ENCODE measurements at places on chromosomes 5 and 9.

- no peak for DNase-seq
These were observed 475.5 kb upstream of the ACO1 start for GRCh38 chr9:31908891-31909480.

GRCh38 chr9:116163293-116164055, 9.9 kb downstream of the PAPPA start:
- DNase-seq, result no peak

- no peak for DNase-seq
These were observed 105.1 kb downstream of the INSYN2B start for GRCh38 chr5:169875091-169875728.

DNA sequence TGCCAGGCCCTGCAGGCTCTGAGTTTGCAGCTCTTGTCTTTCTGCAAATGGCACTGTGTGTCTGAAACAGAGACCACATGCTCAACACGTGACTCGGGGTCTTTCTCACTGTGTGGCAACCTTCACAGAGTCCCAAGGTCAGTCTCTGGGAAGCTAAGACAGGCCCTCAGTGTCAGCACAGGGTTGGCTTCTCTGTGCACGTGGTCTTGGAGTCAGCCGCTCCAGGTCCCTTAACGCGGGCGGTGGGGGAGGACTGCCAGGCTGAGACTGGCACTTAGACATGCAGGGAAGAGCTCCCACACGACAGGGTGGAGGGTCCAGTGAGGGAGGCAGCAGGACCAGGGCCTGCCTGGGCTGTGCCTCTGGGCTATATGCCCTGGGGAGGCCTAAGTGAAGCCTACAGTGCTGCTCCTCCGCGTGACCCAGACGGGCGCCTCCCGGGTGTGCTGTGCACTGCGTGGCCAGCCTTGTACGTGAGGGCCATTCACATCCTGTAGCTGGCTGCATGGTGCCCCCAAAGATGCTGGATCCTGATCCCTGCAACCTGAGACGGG, 76.8 kb downstream of the ADAMTS2 start:
- no peak for DNase-seq

DNA sequence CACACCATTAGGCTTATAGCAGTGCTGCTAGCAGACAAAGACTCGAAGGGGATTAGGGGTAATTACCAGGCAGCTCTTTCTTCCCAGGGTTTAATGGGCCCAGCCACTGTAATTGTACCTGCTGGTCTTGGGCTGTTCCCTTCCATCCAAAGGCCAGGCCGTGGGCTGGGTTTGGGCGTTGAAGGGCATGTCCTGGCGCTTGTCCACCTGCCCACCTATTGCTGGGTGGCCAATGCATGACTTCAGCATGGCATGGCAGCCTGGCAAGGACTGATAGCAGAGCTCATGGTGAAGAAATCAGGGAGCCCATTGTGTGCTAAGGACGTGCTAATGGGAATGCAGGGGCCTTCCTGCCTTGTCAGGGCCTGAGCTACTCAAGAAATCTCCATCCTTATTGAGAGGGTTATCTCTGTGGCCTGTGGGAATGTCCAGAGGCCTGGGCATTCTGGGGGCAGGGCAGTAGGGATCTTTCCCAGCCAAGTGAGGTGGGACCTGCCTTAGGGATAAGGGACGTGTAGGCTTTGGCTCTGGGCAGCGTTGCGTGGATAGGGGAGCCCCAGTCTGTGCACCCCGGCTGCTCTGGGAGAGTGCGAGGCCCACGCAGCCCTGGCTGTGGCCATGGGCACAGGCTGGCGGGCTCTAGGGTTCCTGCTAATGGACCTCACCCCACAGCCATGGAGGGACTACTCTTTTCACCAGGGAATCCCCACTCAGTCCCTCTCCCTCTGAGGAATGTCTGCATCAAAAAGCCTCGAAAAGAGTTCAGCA, 116.1 kb upstream of the PITX1 start:
- no peak for DNase-seq

GRCh38 chr5:145829708-145830361, 5.3 kb downstream of the PRELID2 start:
- no peak for DNase-seq

DNA sequence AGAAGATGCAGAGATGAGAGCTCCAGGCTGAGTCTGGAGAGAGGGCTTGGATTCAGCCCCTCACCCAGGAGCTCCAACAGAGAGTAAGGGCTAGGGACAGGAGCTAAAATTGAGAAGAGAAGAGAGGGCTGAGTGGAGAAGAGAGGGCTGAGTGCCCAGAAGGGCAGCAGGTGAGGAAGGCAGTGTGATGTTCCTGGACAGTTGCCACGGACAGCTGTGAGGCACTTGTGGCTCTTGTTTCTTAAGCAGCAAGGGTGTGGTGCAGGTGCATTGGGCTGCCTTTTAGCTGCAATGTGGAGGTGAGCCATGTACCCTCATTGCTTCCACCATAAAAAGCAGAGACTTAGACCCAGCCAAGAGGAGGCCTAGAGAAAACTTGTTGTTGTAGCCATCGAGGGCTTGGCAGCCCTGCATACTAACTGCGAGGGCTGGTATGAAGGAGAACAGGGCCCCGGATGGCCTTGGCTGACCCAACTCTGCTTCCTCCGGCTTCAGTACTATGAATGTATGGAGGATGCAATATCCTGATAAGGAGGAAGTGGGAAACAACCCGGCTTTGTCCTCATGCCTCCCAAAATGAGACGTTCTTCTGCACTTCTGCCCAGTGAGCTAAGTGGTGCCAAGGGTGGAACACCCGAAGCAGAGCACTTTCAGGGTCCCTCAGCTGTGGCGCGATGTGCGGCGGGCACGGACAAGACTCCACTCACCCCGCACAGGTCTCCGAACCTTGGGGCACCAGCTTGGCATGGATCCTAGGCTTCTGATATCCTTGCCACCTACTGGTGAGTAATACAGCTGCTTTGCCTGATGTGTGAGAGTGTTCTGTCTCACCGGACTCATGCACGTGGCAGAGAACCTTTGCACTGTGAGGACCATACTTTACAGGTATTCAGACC, 65.2 kb downstream of the LRRC70 start:
- DNase-seq, result no peak

- DNase-seq, result no peak
These were observed 1828.2 kb downstream of the MAT2B start for GRCh38 chr5:165333623-165334022.

DNA sequence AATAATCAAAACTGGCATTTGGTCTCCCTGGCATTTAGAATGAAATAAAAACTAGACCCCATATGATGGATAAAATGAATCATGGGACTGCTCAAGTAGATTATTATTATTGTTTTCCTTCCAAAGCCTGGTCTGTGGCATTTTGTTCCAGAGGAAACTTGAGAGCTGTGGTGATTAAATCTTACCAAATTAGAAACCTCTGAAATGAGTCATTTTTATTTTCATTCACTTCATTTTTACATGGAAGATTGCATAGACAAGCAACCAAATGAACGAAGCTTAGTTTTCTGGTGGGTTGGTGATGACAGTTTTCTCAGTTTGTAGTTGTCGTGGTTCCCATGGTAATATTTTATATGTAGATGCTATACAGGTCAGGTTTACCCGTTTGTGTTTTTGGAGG, 23.4 kb downstream of the PAM start:
- DNase-seq, result no peak

- no peak for DNase-seq
These were observed 18.8 kb upstream of the PPARGC1B start for GRCh38 chr5:149711338-149711737.

DNA sequence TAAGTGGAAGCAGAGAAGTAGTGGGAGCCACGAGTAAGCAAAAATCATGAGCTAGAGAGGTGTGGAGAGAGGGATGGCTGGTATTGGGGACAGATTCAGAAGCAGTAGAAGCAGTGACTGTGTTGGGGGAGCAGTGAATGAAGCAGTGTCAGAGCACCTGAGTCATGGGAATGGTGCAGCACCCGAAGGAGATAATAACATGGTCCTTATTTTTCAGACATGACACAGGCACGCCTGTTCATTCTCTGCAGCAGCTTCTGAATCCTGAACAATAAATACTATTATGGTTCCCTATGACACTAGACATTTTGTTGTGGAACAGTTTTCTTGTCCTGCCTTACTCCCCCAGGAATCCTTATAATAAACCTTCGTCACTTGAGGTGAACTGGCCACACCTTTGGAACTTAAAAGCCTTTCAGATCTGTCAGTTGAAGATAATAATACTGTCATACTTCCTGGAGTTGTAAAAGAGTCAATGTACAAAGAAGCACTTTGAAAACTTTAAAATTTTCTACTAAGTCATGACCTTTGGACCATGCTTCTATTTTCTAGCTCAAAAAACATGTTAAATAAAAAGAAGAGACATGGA, 7.0 kb upstream of the RASA1 start:
- DNase-seq, result no peak

DNA sequence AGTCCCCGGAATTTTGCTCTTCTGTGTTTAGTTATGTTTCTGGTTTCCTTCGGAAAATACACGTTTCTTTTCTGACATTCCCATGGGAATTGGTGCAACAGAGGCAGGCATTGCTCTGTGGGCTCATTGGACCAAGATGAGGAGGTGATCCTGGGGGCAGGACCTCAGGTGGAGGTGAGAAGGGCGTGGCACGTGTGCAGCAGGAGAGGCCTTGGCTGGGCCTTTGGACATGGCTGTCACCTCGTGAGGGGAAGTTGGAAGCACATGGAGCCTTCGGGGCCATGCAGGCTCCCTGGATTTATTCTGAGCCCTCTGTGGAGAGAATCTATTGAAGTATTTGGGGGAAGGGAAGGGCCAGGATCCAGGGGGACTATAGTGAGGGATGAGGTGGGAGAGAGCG, 44.5 kb downstream of the WNK2 start:
- DNase-seq, result no peak

DNA sequence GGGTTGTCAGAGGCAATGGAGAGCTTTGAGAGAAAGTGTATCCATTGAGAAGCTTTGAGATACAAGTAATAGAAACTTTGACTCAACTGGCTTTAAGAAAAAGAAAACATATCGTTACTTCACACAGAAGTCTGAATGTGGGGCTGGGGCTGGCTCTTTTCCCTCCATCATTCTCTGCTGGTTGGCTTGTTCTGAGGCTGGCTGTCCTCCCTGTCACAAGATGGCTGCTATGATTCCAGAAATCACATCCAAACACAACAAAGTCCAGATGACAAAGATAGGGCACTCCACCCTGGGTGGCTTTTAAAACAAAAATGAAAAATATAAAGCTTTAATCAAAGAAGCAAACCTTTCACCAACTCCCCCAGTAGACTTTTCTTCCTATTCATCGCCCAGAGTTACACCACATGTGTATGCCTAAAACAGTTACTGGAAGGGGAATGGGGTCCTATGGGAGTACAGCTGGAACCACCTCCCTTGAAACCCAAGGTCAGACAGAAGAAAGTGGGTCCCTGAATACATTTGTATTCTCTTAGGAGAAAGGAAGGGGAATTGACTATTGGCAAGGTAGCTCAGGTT, 284.3 kb downstream of the GAS1 start:
- DNase-seq, result no peak

GRCh38 chr5:80713631-80714030, 58.8 kb upstream of the DHFR start:
- DNase-seq, result no peak

DNA sequence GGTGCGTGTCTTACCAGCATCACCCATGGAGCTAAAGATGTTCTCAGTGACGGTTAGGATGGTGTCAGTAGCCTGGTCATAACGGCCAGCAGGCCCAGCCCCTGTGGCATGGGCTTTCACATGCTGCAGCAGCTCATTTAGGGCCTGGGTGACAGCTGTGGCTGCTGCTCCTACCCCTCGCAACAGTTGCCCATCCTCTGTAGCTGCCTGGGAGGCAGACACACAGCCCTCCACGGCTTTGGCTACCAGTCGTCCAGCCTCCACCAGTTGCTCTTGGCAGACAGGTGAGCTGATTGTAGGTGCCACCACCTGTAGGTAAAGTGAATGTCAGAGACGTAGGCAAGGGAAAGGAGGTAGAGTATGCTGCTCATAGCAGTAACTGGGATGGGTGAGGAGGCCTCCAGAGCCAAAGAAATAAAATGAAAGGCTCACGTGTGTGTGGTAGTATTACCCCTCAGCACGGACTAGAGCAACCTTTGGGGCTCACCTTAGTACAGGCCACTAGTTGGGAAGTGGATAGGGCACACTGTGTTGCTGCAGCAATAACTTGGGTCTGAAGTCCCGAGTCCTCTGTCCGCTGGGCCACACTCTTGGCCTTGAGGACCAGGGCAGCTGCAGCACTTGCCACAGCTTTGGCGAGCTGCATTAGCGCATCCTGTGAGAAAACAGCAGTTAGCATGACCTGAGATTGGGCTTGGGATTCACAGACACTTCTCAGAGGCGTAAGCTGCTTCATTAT, 14.7 kb downstream of the TLN1 start:
- DNase-seq, result no peak

- DNase-seq, result no peak
These were observed 280.7 kb downstream of the RFX3 start for GRCh38 chr9:3244963-3245653.

GRCh38 chr9:93646640-93647178, 70.3 kb downstream of the PHF2 start:
- DNase-seq, result no peak

GRCh38 chr5:61329550-61330128, 2.4 kb upstream of the ZSWIM6 start:
- no peak for DNase-seq

- no peak for DNase-seq
These were observed 34.6 kb downstream of the EBF1 start for GRCh38 chr5:159065135-159065534.

DNA sequence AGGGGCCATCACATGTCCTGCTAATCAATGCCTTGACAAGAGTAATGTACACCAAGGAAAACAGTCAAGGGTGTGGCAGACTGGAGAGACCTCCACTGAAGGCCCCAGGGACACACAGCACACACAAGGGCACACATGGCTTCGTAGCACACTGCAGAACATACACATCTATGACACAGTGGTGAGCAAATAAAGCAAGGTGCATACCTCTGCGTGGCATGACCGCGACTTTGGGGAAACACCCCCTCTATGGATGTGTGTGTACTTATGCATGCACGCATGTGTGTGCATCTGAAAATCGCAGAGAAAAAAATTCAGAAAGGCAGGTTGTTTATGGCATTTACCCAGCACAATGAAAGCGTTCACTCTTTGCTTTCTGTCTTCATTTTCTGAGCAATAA, 20.5 kb downstream of the SEMA4D start:
- DNase-seq, result no peak

- peak; percentile 66 for DNase-seq
These were observed 44.5 kb upstream of the NR5A1 start for GRCh38 chr9:124551472-124552272.

- DNase-seq, result no peak
These were observed 95.1 kb downstream of the DMXL1 start for GRCh38 chr5:119166026-119166425.

DNA sequence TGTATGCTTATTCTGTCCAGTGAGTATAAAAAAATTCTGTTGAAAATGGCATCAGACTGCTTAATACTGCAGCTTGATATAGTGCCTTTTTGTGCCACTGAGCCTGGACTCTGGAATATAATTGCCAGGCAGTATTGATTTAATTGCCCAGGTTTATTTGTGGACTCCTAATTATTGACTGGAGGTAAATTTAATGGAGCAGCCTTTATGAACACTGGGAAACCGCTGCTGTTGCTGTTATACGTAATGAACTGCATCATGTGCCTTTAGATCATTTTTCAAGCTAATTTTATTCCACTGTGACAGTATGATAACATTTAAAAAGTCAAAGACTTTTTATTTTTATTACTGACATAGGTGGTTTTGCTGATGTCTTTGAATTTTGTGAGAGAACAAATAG, 90.2 kb upstream of the SH3GL2 start:
- no peak for DNase-seq

- peak; percentile 24 for DNase-seq
These were observed 87.6 kb downstream of the ERP44 start for GRCh38 chr9:100011062-100011681.
